Endodermal cell (in vitro differentiated cells): ENCODE measurements at places on chromosomes 3 and 15. TPM values are rescaled to one million over a fixed set of nuclear protein-coding genes. Genes with fewer than 3 reads are reported as not detected.

The ANKRD63 gene
- total RNA-seq = not detected in 3 replicates

DNA sequence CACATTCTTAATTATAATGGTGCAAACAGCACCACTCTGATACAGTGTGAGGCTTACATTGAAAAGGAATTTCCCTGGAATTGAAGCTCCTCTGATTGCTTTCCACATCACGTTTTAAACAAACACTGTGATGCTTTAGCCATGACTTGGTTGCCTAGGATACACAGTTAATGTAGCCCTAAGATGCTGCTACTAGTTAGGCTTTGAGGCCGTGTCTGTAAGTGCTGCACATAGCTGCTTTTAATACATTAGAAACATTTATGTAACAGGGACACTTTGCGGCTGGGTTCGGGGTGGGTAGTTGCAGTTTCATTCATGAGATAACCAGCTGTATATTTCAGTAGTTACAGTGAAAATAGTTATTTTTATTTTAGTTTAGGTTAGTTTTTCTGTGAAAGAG lies 334.7 kb downstream of the NLGN1 start:
- H3K27me3 ChIP-seq = no peaks in the 10 kb centered on the region
- no peaks in the 10 kb centered on the region for H3K36me3 ChIP-seq
- no peaks in the 10 kb centered on the region for H3K4me1 ChIP-seq
- peak overlapping the region; percentile 2 for H3K27ac ChIP-seq
- H3K4me3 ChIP-seq = no peak overlapping the region

- H3K27me3 ChIP-seq = no peaks in the 10 kb centered on the region
- H3K4me3 ChIP-seq = no peak overlapping the region
- DNase-seq = peak; percentile 76
These were observed 83.5 kb downstream of the AQP9 start for GRCh38 chr15:58221591-58222241.

- peak; percentile 90 for DNase-seq
- H3K36me3 ChIP-seq = peaks cover 13% of the 10 kb centered on the region
- no peaks in the 10 kb centered on the region for H3K4me1 ChIP-seq
- peak within 1 kb of the TSS; percentile 97 for H3K4me3 ChIP-seq
These were observed at the start of gene TASOR for GRCh38 chr3:56683122-56683817. TASOR (minus strand) TSS chr3:56683265; CDS start chr3:56683006, 259 bp downstream.

The NAALADL2 gene
- 1.8 TPM in 2 replicates for total RNA-seq

The ZDHHC3 gene
- 63.7 and 65.5 TPM in 2 replicates for total RNA-seq

The HAPLN3 gene
- total RNA-seq = 4.6 to 15.6 TPM (median 15.0 TPM) in 3 replicates

The MED12L gene
- 13.3 and 15.5 TPM in 2 replicates for total RNA-seq

GRCh38 chr3:117927825-117928224 lies 1106.8 kb downstream of the IGSF11 start:
- no peaks in the 10 kb centered on the region for H3K27me3 ChIP-seq
- no peaks in the 10 kb centered on the region for H3K36me3 ChIP-seq
- H3K27ac ChIP-seq = no peak overlapping the region
- no peaks in the 10 kb centered on the region for H3K4me1 ChIP-seq
- H3K4me3 ChIP-seq = no peak overlapping the region
- no peak for DNase-seq

DNA sequence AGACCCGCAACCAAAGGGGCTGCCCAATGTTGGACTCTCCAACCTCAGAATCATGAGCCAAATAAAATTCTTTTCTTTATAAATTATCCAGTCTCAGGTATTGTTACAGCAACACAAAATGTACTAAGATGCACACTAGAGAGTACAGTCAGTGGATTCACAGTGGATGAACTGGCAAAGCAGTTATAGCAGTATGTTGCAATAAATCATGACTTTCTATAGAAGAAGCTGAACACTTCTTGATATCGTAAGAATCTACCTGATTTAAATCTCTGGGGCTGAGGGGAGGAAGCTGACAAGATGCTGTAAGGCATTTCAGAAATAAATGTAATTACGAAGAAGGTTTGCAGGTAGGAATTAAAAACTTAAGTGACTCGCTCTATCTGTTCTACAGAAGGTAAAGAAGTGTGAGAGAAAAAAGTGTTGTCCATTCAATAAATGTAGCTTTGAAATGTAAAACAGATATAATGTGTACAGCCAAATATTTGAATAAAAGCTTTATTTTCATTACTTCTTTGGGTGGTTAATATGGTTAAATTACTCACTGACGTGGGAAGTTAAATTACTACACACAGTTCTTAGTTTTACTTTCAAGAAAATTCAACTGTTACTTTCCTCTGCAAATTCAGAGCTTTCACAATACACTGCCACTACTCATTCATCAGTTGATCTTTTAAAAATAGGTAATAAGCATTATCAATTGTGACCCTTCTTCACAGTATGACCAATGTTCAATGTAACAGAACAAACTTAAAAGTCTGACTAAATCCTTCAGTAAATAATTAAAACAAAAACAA lies 439.1 kb downstream of the SHQ1 start:
- H3K36me3 ChIP-seq = no peaks in the 10 kb centered on the region
- H3K27me3 ChIP-seq = no peaks in the 10 kb centered on the region
- DNase-seq = no peak
- H3K27ac ChIP-seq = no peak overlapping the region
- H3K4me1 ChIP-seq = peaks cover 21% of the 10 kb centered on the region
- H3K4me3 ChIP-seq = no peak overlapping the region

DNA sequence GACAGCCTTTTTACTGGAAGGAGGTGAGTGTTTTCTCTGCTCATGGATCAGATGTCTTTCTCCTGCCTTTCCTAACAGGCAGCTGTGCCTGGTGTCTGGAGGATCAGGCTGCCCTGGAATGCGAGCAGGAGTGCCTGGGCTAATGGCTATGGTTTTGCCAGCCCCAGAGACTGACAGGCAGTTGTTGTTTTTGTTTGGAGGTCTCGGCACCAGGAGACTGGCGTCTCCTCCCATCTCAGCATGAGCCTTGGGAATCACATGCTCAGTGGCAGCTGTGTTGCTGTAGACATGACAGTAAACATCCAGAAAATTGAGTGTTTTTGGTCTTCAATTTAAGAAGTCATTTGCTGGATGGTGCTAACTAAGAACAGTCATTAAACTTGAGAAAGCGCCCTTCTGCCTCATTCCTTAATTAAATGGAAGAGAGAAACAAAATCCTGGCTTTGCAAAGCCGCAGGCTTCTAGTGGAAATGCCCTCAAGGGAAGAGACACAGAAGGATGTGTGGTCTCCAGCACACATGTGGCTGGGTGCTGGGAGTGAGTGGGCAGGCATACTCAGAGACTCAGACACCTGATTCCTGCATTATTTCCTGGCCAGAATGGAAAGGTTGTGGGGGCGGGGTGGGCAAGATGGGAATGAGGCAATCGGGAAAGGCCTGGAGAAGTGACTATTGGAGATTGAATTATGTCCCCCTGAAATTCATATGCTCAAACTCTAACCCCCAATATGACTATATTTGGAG lies 97.0 kb upstream of the NMNAT3 start:
- H3K36me3 ChIP-seq = no peaks in the 10 kb centered on the region
- DNase-seq = peak; percentile 90
- no peaks in the 10 kb centered on the region for H3K4me1 ChIP-seq
- peak overlapping the region; percentile 80 for H3K27ac ChIP-seq
- H3K27me3 ChIP-seq = no peaks in the 10 kb centered on the region

GRCh38 chr3:182755712-182756111 lies 37.6 kb upstream of the ATP11B start:
- no peaks in the 10 kb centered on the region for H3K27me3 ChIP-seq
- no peaks in the 10 kb centered on the region for H3K36me3 ChIP-seq
- no peak overlapping the region for H3K27ac ChIP-seq
- H3K4me1 ChIP-seq = no peaks in the 10 kb centered on the region

GRCh38 chr3:52055537-52056351 lies 627 bp downstream of the DUSP7 start:
- DNase-seq = peak; percentile 85
- no peak overlapping the region for H3K27ac ChIP-seq
- peaks cover 3% of the 10 kb centered on the region for H3K4me1 ChIP-seq
- peaks cover 6% of the 10 kb centered on the region for H3K27me3 ChIP-seq
- H3K36me3 ChIP-seq = peaks cover 25% of the 10 kb centered on the region

The SLITRK3 gene
- total RNA-seq = 0.09 TPM in 1 of 2 replicates, not detected in the other

DNA sequence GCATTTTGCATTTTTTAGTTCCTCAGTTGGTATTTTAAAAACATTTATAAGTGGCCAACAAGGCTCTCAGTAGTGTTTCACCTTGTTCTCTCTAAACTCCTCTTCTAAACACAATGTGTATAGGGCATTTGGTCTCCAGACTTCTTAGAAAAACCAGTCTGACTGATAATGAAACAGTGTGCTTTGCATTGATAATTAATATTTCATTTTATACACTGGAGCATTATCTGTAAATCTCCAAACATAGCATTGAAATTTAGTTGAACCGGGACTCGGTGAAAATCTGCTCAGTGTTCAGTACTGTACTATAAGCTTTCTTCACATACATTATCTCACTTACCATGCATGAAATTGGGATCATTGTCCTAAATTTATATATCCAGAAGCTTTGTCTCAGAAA lies 53.6 kb downstream of the SETD5 start:
- no peak overlapping the region for H3K27ac ChIP-seq
- H3K4me1 ChIP-seq = no peaks in the 10 kb centered on the region
- no peak overlapping the region for H3K4me3 ChIP-seq
- H3K27me3 ChIP-seq = no peaks in the 10 kb centered on the region
- no peak for DNase-seq
- peaks cover 97% of the 10 kb centered on the region for H3K36me3 ChIP-seq

DNA sequence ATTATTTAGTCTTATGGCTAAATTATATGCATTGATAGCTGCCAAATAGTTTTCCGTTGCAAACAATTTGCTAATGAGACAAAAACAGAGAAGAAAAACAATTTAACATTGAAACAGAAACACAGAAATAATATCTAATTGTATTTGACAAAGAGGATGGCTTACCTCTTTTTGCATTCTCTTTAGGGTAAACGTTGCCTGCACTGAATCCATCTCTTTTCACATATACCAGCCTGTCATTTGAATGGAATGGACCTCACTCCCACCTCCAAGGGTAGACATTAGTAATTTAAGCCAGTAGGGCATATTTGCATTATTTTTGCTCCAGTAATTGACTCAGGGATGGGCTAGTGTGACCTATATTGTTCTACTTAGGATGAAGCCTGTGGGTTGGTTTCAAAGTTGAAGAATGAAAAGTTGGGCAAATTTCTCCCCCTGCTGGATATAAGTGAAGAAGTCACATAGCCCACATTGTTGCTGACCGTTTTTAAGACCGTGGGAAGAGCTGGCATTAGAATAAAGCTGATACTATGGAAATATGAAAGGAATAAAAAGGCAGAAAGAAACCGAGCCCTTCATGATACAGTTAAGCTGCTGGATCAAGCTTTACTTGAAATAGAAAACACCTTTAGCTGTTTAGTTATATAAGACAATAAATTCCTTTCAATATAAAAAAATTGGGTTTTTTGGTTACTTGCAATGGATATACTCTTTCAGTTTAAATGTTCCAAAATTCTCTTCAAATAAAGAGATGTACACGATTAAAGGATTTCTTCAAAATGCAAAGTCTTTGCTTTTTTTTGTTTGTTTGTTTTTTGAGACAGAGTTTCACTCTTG lies 26.9 kb downstream of the PIERCE2 start:
- no peaks in the 10 kb centered on the region for H3K36me3 ChIP-seq
- H3K27ac ChIP-seq = no peak overlapping the region
- no peaks in the 10 kb centered on the region for H3K4me1 ChIP-seq
- H3K27me3 ChIP-seq = no peaks in the 10 kb centered on the region

The MUC20 gene
- 0.40 to 0.89 TPM in 2 of 3 replicates, not detected in the other for total RNA-seq
